ENCODE measurements at places on chromosomes 6 and 20. TPM values are rescaled to one million over a fixed set of nuclear protein-coding genes. Genes with fewer than 3 reads are reported as not detected.
A peak's percentile ranks its signal among the peaks of the same experiment; 100 is the strongest.

DNA sequence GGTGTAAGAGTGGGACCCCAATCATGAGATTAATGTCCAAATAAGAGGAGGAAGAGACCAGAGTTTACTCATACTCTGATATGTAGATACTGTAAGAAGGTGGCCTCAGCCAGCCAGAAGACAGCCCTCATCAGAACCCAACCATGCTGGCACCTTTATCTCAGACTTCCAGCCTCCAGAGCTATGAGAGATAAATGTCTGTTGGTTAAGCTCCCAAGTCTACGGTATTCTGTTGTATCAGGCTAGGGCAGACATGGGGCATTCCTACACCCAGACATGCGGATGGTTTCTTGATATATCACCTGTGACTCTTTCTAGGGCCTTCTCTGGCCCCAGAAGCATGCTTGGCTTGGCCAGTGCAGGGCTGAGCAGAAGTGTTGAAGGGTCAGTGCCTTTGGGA lies 247.4 kb upstream of the RIN2 start:
- H3K4me1 ChIP-seq: no peaks in the 10 kb centered on the region
- H3K27me3 ChIP-seq: no peaks in the 10 kb centered on the region
- no peaks in the 10 kb centered on the region for H3K36me3 ChIP-seq
- no peak overlapping the region for H3K4me3 ChIP-seq
- DNase-seq: no peak

GRCh38 chr6:4655196-4656025 lies 120.8 kb upstream of the CDYL start:
- no peak overlapping the region for H3K4me3 ChIP-seq
- no peaks in the 10 kb centered on the region for H3K36me3 ChIP-seq
- no peaks in the 10 kb centered on the region for H3K4me1 ChIP-seq
- no peak for DNase-seq

DNA sequence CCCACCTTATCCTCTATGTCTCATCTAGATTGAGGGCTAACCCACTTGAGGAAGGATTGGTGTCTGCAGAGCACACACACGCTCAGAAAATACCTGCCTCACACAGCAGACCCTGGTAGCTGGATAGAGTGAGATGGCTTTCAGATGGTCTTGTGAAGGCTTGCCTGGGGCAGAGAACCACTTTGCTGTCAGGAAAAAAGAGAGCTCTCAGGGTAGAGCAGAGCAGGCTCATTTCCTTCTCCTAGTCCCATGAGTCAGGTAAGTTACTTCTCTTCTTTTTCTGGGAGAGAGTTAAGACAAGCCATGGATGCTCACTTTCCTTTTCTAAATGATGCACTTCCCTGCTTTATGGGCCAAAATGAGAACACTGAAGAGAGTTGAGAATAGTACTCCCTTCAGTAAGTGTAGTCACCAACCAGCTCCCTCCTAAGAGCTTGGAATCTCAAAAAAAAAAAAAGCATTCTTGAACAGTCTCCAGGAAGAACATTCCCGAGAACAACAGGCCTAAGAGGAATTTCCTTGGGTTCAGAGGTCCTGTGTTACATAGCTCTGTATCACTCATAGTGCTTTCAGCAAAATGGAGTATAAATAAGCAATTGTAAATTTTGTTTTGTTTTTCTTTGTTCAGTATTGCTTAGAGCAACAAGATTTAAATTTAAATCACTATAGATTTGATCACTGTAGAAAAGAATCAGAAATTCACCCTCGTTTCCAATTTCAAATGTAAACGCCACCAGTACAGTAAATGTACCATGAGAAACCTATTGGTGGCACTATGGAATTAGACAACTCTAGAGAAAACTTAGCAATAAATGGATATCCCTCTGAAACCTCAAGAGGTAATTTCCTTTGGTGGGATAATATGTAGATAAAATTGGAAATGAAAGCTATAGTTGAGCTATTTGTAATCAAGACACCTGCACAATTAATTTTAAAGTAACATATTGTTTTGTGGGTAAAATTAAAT lies 530.3 kb downstream of the RFPL4B start:
- no peaks in the 10 kb centered on the region for H3K36me3 ChIP-seq
- no peaks in the 10 kb centered on the region for H3K27me3 ChIP-seq
- DNase-seq: no peak
- H3K27ac ChIP-seq: peak overlapping the region; percentile 44

Gene RIPPLY2
- not detected for total RNA-seq

DNA sequence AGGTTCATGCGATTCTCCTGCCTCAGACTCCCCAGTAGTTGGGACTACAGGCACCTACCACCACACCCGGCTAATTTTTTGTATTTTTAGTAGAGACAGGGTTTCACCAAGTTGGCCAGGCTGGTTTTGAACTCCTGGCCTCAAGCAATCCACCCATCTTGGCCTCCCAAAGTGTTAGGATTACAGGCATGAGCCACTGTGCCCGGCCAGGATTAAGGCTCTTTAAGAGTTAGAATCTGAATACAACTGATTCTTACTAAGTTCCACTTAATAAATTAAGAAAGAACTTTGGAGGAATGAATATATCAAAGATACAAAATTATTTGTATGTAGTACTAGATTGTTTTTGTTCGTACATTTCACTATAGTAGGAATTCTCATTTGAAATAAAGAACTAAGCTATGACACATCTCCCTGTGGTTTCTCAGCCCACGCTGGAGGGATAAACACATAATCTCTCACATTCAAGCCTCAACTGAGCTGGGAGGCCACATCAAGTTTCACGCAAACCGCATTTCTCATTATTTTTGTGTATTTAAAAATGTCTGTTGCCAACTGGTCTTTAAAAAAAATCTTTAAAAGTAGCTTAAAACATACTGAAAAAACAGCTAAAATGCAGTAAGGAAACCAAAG lies 34.2 kb downstream of the DTNBP1 start:
- no peak overlapping the region for H3K4me3 ChIP-seq
- DNase-seq: peak; percentile 83
- H3K27ac ChIP-seq: no peak overlapping the region

DNA sequence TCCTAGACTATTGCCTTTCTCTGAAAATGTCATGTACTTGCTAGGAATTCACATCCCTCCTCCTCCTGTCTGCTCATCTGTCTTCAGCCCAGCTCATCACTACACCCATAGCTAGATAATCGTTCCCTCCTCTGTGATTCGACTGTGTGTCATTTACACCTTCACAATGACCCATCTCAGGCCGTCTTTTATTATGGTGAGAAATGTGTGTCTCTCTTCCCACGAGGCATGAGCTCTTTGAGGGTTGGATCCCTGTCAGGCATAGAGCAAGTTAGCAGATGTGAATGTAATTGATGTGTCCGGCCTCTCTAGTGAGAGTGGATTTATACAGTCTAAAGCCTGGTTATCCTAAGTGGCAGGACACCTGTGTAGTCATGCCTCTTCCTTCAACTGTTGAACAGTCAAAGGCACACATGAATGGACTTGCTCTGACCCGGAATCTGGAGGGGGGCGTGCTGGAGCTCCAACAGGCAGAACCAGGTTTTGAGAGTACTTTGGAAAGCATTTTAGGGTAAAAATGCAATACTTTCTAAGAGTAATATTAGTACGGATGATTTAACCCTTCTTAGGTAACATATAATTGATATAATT lies 182.1 kb downstream of the UTRN start:
- no peak overlapping the region for H3K4me3 ChIP-seq
- H3K36me3 ChIP-seq: peaks cover 55% of the 10 kb centered on the region
- H3K4me1 ChIP-seq: no peaks in the 10 kb centered on the region
- H3K27ac ChIP-seq: no peak overlapping the region
- no peak for DNase-seq

DNA sequence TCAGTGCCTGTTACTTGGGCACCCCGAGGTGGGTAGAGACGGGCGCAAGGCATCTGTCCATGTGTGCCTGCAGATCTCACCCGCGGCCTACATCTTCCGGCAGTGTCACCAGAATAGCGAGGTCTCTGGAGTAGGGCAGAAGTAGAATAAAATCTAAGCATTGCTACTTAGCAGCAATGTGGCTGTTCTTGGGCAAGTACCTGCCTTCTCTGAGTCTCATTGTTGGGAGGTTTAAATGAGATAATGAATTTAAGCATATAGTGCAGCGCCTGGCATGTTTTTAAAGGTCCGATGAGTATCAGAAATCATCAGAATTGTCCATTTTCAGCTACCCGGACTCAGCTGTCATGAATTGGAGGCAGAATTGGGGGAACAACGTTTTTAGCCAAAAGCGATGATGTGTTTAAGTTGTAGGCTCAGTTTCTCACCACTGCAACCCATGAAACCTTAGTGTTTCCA lies 800 bp downstream of the ABCC10 start:
- H3K27me3 ChIP-seq: no peaks in the 10 kb centered on the region
- H3K4me1 ChIP-seq: peaks cover 13% of the 10 kb centered on the region
- peak; percentile 11 for DNase-seq
- peak overlapping the region; percentile 69 for H3K4me3 ChIP-seq
- peaks cover 16% of the 10 kb centered on the region for H3K36me3 ChIP-seq

DNA sequence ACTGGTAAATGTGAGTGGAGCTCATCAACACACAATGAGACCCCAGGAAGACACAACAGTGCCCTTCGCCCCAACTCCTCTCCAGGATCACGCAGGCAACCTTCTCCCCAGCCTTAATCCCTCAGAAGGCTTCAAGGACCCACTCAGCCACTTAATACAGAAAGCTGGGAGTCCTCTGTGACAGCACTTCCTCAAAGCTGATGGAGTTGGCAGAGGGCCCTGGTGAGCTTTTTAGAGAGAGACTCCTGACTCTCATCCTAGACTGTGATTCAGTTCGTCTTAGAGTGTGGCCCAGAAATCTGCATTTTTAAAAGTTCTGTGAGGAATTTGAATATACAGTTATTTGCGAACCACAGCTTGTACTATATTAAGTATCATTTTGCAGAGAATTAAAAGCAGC lies 187.7 kb downstream of the UST start:
- H3K36me3 ChIP-seq: no peaks in the 10 kb centered on the region
- H3K27me3 ChIP-seq: no peaks in the 10 kb centered on the region
- no peak overlapping the region for H3K4me3 ChIP-seq
- peaks cover 8% of the 10 kb centered on the region for H3K4me1 ChIP-seq
- H3K27ac ChIP-seq: no peak overlapping the region
- DNase-seq: no peak

- H3K36me3 ChIP-seq: peaks cover 53% of the 10 kb centered on the region
- no peaks in the 10 kb centered on the region for H3K27me3 ChIP-seq
- peak overlapping the region; percentile 65 for H3K27ac ChIP-seq
- H3K4me1 ChIP-seq: peaks cover 62% of the 10 kb centered on the region
These were observed 35.3 kb downstream of the FOXP4 start for GRCh38 chr6:41581381-41581991.

DNA sequence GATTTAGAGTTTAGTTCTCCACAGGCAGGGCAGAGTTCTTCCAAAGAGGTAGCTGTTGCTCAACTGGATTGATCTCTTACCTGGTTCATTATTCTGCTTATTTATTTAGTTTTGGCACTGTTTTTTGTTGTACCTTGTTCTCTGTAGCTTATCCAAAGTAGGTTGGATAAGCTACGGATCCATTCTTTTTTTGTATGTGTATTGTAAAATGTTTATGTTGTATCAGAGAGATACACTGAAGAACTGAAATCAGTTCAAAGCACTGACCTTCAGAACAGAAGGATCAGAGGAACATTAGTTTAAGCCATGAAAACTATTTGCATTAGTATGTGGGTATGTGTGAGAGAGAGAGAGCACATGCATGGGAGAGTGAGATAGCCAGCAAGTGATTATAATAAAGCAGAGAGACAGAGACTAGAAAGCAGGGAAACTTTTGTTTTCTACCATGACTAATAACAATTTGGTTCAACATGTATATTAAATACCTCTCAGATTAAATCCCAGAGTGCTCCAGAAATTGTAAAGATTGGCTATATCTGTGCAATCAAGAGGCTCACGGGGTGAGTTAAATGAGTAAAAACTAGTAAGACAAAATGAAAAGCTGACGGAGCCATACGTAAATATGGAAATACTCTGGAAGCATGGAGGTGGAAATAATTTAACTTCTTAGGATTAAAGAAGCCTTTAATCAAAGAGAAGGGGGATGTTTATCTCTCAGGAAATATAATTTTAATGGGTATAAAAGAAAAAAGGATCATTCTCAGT lies 40.2 kb downstream of the ITCH start:
- no peak overlapping the region for H3K4me3 ChIP-seq
- no peak for DNase-seq
- H3K4me1 ChIP-seq: peaks cover 45% of the 10 kb centered on the region

Gene CALHM6
- not detected for total RNA-seq

DNA sequence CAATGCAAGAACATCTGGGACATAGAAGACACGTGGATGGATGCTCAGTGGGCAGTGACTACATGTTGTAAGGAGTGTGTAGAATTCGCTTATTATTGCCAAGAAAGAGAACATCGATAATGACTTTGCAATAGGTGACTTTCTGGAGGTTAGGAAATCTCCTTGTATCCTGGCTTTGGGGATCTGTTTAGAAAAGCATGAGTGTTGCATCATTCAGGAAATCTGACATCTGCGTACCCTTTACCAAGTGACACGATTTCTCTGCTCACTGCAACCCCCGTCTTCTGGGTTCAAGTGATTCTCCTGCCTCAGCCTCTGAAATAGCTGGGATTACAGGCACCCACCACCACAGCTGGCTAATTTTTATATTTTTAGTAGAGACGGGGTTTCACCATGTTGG lies 23.2 kb downstream of the RIN2 start:
- no peaks in the 10 kb centered on the region for H3K27me3 ChIP-seq
- no peak overlapping the region for H3K4me3 ChIP-seq
- peaks cover 68% of the 10 kb centered on the region for H3K4me1 ChIP-seq
- DNase-seq: no peak

- peak within 1 kb of the TSS; percentile 88 for H3K4me3 ChIP-seq
- no peaks in the 10 kb centered on the region for H3K27me3 ChIP-seq
- peaks cover 46% of the 10 kb centered on the region for H3K36me3 ChIP-seq
- peaks cover 49% of the 10 kb centered on the region for H3K4me1 ChIP-seq
- DNase-seq: peak; percentile 83
These were observed at the start of gene SNAI1 for GRCh38 chr20:49982346-49983122. Gene SNAI1, plus strand, starts transcription at chr20:49982980. Its CDS starts 80 bp downstream, at chr20:49983060.

GRCh38 chr6:22106451-22106850 lies 190.4 kb downstream of the PRL start:
- H3K36me3 ChIP-seq: no peaks in the 10 kb centered on the region
- no peak overlapping the region for H3K27ac ChIP-seq
- no peak overlapping the region for H3K4me3 ChIP-seq
- DNase-seq: no peak

- no peak for DNase-seq
- H3K36me3 ChIP-seq: no peaks in the 10 kb centered on the region
- H3K27ac ChIP-seq: no peak overlapping the region
- H3K4me1 ChIP-seq: no peaks in the 10 kb centered on the region
- H3K27me3 ChIP-seq: no peaks in the 10 kb centered on the region
These were observed 186.6 kb upstream of the FOXQ1 start for GRCh38 chr6:1125297-1125696.

DNA sequence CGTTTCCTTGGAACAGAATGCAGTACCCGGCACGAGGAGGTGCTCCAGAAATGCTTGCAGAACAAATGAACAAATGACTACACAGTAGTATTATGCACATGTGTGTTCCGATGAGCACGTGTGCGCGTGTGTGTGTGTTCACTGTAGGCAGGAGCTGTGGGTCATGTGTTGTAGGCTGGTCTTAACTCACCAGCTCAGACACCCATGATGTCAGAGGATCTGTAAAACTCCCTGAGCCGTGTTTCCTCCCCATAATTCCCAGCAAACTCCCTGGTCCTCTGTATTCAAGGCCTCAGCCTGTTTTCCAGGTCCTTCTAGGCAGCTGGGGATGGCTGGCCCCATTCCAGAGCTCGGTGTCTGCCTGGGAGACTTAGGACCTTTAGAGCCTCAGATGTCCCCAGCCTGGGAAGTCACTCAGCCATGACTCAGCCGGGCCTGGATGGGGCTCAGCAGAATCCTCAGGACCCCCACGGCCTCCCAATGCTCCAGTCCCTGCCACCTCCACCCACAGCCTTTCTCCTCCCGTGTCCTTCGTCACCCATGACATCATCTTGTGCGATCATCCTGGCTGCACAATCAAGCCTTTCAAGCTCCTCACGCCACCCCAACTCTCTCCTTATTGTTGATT lies 475.0 kb upstream of the SULF2 start:
- no peak overlapping the region for H3K27ac ChIP-seq
- H3K4me1 ChIP-seq: no peaks in the 10 kb centered on the region
- H3K36me3 ChIP-seq: no peaks in the 10 kb centered on the region
- no peak overlapping the region for H3K4me3 ChIP-seq
